ENCODE measurements at places on chromosomes 7 and 10.
A peak's percentile ranks its signal among the peaks of the same experiment; 100 is the strongest.

DNA sequence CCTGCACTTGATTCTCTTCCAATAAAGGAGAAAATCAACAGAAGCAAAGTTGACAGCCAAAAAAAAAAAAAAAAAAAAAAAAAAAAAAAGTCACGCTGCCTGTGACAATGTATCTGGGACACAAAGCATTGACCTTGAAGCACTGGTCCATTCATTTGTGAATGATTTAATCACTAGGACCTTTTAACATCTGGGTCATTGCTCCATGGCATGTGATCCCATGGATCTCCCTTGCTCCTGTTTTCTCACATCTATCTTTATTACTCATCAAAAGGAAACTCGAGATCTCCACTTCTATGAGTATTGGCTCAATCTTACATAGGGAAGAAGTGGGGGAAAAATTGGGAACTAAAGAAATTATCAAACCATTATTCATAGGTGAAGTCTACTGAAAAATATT, 89.6 kb upstream of the SMIM30 start:
- no peak for DNase-seq

GRCh38 chr10:3716093-3716492, 68.9 kb downstream of the KLF6 start:
- no peak for DNase-seq

DNA sequence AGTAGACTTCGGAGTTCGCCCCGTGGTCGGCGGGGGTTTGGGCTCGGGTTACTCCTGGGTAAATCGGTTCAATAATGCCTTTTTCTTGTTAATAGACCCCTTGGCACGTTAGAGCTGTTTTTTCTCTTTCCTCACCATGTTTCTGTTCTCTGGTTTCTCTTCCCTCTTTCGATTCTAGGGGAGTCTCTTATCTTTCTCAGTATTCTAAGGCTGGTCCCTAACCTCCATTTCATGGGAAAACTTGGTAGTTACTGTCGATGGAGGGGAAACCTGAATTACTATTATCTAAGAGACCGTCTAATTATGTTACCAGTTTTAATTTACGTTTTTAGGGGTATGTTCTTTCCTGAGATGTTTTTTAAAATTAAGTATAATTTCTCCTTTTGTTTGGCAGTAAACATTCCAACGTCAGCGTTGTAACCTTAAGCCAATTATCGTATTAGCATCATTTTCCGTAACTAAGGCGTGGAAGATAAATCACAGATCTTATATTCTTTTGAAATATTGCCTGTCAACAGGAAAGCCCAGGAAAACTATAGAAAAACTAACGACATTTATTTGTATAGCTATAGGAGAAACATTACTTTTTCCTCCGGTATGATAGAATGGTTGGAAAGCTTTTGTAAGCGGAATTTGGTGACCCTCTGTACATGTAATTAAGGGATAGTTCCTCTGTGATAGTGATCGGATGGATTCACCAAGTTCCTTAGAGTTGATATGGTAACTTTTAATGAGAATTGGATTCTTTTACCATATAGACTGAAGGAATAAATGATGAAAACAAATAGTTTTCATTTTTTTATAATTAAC, 847 bp downstream of the BTAF1 start:
- no peak for DNase-seq

- DNase-seq, result no peak
These were observed 443.7 kb downstream of the GLRX3 start for GRCh38 chr10:130579913-130580312.

GRCh38 chr10:130464426-130464825, 328.2 kb downstream of the GLRX3 start:
- no peak for DNase-seq

DNA sequence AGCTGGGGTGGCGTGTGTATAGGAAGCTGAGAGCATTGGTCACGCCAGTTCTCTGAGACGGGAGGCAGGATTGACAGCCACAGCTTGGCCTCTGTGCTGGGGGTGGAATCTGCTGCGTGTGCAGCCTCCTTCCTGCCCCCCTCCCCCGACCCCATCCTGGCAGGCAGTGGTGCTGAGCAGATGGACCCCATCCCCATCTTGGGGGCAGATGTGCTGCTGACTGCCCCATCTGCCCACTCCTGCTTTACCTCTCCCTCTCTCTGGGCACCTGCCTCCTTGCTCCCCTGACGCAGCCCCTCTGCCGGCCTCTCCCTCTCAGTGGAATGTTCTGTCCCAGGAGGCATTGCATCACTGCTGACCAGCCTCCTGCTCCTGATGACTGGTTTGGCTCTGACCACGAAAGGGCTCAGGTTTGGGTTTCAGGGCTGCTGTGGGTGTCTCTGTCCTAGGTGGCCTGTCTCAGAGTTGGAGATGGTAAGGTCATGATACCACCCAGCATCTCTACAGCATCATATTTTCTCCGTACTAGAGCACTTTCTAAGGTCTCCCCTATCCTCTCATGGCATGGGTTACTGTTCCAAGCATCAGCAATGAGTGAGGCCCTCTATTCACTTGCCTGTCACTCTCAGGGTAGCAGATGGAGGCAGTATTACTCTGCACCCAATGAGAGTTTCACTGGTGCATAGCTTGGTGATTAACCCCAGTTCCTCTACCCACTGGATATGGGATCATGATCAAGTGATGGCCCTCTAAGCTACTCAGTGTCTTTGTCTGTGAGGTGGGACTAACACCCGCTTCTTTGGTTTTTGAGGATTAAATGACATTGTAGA, 81.9 kb downstream of the RBM20 start:
- DNase-seq, result peak; percentile 62

Data from NCI-H1694 treated with DMSO at 0.1 percent for 48 hours (cell line).